ENCODE measurements at places on chromosomes 6 and 20.

DNA sequence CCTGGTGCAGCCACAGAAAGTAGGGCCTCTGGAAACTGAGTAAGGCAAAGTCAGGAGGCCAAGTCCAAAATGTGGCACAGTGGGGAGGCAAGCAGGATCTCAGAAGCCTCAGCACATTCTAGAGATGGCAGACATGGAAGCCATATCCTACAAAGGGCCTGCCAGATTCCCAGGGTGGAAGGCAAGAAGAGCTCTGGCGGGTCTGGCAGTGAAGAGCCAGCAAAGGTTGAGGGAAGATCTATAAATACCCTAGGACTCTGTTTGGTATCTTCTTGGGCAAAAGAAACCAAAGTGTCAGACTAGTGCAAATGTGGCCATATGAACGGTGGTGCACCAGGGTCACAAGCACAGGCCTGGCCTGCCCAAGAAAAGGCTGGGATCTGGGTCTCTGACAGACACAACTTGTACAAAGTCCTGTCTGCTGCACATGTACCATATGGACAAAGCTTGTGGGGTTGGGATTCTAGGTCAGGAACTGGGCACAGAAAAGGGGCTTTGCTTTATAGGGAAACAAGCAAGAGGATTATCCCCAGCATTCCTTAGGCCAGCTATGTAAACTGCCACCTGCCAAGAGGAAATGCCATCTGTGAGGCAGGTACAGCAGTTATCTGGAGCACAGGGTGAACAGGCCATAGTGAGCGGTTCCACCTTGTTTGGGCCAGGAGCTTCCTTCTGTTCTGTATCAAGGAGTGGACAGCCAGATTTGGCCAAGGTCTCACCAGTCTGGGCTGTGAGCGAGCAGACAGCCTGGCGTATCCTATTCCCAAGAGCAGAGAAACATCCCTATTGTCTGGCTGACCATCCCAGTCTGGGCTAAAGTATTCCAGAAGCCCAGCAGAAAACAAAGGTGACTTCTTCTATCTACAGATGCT, 36.3 kb upstream of the SLC4A11 start:
- DNase-seq, result no peak

- no peak for DNase-seq
Observed at GRCh38 chr6:11644071-11644470, 106.5 kb downstream of the TMEM170B start.

- no peak for DNase-seq
Observed at GRCh38 chr6:94362061-94362864, 942.9 kb upstream of the EPHA7 start.

- DNase-seq, result no peak
Observed at GRCh38 chr6:157868835-157869234, 45.8 kb downstream of the SNX9 start.

DNA sequence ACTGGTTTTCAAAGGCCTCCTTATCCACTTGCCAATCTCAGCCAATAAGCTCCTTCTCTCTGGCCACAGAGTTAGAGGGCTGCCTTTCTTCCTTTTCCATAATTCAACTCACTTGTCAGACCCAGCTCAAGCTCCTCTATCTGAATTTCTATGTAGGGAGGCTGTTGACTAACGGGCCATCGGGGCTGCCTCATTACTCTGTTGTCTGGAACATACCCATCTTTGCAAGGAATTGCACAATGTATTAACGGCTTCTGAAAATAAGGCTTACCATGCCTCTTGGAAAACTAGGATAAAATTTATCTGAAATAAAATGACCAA, 28.5 kb upstream of the KIF6 start:
- DNase-seq, result no peak

GRCh38 chr6:133277900-133278545, 36.9 kb downstream of the EYA4 start:
- no peak for DNase-seq

DNA sequence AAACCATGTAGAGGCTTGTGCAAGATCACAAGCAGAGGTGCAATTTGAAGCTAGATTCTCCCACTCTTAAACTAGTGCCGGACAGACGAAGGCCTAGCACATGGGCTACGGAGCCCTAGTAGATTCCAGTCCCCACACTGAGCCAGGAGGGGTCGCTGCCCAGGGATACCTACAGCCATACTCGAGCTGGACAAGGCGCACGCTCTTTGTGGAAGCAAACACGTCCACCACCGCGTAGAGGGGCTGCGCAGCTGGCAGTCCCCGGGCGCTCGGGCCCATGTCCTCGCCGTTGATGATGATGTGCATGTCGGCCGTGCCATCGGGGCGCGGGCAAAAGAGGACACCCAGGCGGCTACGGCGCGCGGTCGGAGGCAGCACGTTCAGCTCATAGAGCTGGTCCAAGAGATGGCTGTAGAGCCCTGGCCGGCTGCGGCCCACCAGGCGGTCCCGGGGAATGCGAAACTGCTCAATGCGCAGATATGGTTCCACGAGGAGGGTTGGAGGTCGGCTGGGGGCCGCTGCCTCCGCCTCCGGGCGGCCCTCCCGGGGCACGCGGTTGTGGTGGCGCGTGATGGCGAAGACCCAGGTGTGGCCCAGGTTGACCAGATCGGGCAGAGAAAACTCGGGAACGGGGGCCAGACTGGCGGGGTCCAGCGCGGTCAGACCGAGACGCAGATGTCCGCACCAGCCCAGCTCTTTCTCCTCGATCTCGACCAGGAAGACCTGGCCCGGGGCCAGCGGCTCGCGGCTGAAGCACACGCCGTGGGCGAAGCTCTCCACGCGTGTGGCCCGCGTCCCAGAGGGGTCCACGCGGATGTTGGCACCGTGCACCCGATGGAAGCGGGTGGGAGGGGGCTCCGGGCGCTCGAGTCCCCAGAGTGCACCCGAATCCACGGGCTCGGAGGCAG, 677 bp downstream of the NEURL2 start:
- peak; percentile 80 for DNase-seq

DNA sequence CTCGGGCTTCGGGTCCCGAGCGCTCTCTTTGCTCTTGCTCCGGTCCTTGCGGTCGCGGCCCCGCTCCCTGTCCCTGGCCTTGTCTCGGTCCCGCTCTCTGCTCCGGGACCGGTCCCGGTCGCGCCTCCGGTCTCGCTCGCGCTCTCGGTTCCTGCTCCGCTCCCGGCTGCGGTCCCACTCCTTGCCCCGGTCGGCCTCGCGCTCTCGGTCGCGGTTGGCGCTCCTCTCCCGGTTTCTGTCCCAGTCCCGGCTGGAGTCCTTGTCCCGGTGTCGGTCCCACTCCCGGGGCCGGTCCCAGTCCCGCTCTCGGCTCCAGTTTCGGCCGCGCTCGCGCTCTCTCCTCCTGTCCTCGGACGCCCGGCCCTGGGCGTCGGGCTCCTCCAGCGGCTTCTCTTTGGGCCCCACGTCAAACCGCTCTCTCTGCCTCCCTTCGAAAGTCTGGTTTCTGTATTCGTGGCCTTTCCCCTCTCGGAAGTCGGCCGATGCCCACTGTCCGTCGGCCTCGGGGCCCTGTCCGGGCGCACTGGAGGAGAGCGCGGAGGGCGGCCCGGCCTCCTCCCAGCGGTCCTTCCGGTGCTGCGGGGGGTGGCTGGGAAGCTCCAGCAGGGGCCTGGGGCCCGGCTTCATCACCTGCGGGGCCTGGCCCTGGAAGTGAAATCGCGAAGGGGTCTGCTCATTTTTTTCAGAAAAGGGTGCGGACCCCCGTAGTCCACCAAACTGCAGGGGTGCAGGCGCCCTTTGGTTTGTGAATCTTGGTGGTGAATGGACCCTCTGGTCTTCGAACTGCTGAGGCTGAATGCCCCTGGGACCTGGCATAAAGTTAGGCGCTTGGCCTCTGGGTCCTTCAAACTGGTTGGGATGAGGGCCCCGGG, 17.9 kb upstream of the TCFL5 start:
- DNase-seq, result no peak

Data from omental fat pad (tissue), 4 donors.